ENCODE measurements at places on chromosomes 3 and 15.

- no peak for DNase-seq
Observed at GRCh38 chr3:119352863-119353527, 58.8 kb downstream of the ARHGAP31 start.

- no peak for DNase-seq
Observed at GRCh38 chr3:12734960-12735359, 24.1 kb downstream of the TMEM40 start.

- DNase-seq: no peak
Observed at GRCh38 chr3:188261011-188261410, 107.1 kb downstream of the LPP start.

GRCh38 chr3:154540950-154541604 is 111.1 kb upstream of the GPR149 start:
- no peak for DNase-seq

DNA sequence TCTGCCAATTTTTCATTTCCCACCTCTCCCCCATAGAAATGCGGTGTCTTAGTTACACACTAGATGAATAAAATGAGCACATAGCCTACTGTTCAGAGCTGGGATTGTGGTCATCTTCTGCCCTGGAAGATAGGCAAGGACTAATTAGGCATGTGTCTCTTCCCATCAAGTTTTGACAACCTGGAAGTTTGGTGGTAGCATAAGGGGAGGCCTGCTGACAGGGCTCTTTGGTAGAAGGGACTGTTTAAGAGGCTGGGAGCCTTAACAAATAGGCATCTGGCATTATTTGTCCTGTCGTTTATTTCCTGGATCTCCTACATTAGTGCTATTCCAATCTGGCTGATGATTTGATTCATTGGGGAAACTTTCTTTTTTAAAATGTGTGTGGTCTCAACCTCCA is 512.3 kb downstream of the ZNF385D start:
- no peak for DNase-seq

DNA sequence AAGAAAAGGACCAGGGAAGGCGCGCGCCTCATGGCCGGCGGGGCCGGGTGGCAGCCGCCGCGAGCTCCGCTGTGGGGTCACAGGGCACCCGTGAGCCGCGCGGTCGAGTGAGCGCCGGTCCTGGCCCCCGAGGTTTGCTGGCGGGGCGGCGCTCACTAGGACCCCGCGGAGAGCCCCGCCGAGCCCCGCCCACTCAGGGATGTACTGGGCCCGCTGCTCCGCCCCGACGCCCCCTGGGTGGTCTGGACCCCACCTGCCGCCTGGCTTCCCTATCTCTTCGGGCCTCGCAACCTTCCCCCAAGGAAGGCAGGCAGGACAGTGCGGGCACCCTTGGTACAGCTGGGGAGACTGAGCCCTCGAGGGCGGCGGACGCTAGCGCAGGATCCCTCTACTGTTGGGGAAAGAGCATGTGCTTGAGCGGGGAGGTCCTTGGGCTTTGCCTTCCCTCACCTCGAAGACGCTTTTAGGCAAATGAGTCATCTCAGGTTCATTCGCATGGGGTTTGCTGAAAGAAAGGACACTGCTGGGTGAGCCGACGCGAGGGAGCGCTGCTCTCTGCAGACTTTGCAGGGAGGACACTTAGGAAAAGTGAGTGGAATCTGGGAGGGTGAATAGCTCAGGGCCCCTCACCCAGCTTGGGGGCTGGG is at the start of gene CHRNB4:
CHRNB4 (minus strand) TSS at position 109 of the 647 bp plus-strand sequence; CDS start at position 32, 77 bp downstream.
- no peak for DNase-seq

DNA sequence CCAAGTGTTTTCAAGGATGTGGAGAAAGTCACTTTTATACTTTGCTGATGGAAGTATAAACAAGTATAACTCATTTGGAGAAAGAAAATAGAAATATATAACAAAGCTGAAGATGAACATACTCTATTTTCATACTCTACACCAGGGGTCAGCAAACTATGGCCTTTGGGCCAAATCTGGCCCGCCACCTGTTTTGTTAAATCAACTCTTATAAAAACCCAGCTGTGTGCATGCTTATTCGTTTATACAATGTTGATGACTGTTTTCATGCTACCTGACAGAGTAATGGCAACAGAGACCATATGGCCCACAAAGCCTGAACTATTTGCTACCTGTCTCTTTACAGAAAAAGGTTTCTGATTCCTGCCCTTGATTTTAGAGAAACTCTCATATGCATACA is 124.0 kb downstream of the NR1D2 start:
- no peak for DNase-seq

GRCh38 chr3:182397164-182397563 is 396.1 kb upstream of the ATP11B start:
- no peak for DNase-seq

- DNase-seq: no peak
Observed at GRCh38 chr15:74552773-74553441, 11.9 kb downstream of the ARID3B start.

DNA sequence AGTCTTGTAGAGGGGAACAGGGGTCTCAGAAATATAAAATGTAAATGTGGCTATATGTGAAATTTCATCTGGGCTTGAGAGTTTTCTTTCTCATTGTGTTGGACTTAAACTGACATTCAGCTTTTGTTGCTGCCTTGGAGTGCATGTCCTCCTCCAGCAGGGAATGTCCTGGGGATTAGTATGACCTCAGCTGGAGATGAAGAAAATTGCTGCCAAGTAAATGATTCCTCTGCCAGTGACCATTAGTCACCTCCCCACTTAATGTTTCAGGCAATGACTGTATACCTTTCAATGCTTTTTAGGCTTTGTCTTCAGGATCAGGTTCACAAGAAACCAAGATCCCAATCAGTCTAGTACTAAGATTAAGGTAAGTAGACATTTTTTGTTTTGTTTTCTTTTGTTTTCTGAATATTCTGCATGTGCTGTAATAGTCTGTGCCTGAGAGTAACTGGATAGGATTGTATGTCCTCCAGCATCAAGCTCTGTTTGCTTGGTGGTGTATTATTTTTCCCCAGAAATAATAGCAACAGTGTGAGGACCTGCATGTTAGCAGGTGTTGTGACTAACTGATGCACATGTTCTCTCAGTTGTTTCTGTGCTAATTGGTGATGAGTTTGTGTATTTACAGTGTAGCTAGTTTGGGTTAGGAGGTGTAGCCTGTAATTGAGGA is 18.1 kb upstream of the SLC22A13 start:
- no peak for DNase-seq

- DNase-seq: no peak
Observed at GRCh38 chr3:58492494-58492905, 604 bp downstream of the KCTD6 start.

GRCh38 chr3:178500631-178501030 is 35.6 kb upstream of the KCNMB2 start:
- no peak for DNase-seq

DNA sequence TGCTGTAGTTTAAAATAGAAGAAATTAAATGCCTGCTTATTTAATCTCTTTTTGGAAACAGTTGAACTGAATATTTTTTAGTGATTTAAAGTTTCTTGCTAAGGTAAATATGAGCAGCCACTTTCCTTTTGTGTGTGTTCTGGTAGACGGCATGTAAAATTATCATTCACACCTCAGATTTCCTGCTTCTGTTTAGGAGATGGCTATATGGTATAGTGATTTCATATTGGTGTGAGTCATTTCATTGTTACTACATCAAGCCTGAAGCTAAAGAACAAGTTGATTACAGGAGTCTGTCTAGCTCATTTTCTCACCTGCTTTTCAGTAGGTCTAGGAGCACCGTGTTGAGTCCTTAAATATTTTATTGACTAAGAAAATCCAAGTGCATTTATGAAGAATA is 2.2 kb downstream of the LRCH3 start:
- DNase-seq: no peak
